ENCODE measurements at places on chromosomes 1 and 21. TPM values are rescaled to one million over a fixed set of nuclear protein-coding genes. Genes with fewer than 3 reads are reported as not detected.
A peak's percentile ranks its signal among the peaks of the same experiment; 100 is the strongest.

Gene PRELP
- total RNA-seq = not detected

GRCh38 chr21:29233256-29233546, 65.5 kb upstream of the BACH1 start:
- H3K4me3 ChIP-seq = no peak overlapping the region
- peaks cover 43% of the 10 kb centered on the region for H3K4me1 ChIP-seq

DNA sequence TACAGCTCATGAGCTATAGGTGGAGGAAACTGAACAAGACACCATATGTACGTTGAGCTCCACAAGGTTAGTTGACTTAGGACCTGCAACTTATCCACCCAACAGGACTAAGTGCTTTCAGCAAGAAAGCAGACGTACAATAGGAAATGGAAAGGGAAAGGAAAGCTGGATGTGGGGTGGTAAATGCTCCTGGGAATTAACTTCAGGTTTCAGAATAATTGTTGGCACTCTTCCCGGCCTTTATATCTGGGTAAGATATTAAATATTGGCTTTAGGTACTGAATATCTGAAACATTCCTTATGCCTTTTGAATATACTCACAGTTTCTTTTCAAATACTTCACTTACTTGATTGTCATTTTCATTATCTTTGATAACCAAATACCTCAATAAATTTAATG, 36.3 kb downstream of the GLMN start:
- no peaks in the 10 kb centered on the region for H3K27me3 ChIP-seq
- peaks cover 12% of the 10 kb centered on the region for H3K36me3 ChIP-seq
- DNase-seq = no peak
- no peak overlapping the region for H3K27ac ChIP-seq
- no peak overlapping the region for H3K4me3 ChIP-seq
- H3K4me1 ChIP-seq = no peaks in the 10 kb centered on the region

Gene LMX1A
- not detected for total RNA-seq

Gene IVL
- total RNA-seq = not detected

Gene FCRL5
- not detected for total RNA-seq

Gene GJB3
- not detected for total RNA-seq

Gene SPATA45
- total RNA-seq = not detected

GRCh38 chr1:58812926-58813325, 29.1 kb upstream of the JUN start:
- H3K36me3 ChIP-seq = no peaks in the 10 kb centered on the region
- no peak for DNase-seq
- H3K4me1 ChIP-seq = peaks cover 13% of the 10 kb centered on the region
- no peaks in the 10 kb centered on the region for H3K27me3 ChIP-seq
- no peak overlapping the region for H3K27ac ChIP-seq
- no peak overlapping the region for H3K4me3 ChIP-seq

DNA sequence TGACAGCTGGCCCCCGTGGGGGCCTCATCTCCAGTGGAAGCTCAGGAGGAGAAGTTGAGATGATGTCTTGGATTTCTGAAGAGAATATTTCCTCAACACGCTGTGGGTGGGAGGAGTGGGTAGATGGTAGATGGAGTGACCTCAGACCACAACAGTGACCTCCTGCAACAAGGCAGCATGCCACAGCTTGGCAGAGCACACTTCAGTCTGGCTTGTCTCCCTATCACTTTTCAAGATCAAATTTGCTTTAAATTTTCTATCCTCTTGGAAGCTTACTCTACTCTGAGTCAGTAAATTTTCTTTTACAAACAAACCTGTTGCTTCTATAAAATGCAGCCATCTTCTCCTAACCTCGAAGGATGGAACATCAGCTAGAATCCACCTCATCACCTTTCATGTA, 59.7 kb downstream of the NTPCR start:
- no peaks in the 10 kb centered on the region for H3K4me1 ChIP-seq
- DNase-seq = no peak
- no peaks in the 10 kb centered on the region for H3K27me3 ChIP-seq
- no peak overlapping the region for H3K27ac ChIP-seq
- no peaks in the 10 kb centered on the region for H3K36me3 ChIP-seq
- no peak overlapping the region for H3K4me3 ChIP-seq

DNA sequence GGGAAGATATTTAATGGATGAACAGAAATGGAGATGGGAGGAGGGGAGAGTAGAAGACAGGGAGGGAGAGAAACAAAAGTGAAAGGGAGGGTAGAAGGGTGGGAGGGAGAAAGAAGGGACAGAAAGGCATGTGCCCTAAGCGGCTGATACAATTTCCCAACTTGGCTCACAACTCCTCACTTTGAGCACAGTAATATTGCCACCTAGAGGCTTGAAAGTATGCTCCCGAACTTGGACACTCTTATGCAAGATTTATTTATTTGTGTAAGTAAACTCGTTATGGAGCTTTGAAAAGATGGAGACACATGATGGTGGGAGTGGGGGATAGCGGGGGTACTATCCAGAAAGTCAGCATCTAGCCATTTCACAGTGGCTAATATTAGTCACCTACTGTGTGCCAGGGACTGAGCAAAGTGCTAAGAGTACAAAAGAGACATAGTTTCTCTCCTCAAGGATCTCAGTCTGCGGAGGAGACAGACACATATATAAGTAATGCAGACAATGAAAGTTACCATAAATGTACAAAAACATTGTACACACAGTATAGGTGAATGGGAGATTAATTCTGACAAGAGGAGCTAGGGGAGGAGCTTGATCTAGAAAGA, 189.7 kb downstream of the SEC16B start:
- H3K4me1 ChIP-seq = peaks cover 34% of the 10 kb centered on the region
- peak overlapping the region; percentile 81 for H3K27ac ChIP-seq
- no peaks in the 10 kb centered on the region for H3K36me3 ChIP-seq

GRCh38 chr1:4853904-4854303, 199.5 kb downstream of the AJAP1 start:
- no peak overlapping the region for H3K27ac ChIP-seq
- H3K4me1 ChIP-seq = no peaks in the 10 kb centered on the region
- no peaks in the 10 kb centered on the region for H3K36me3 ChIP-seq
- no peaks in the 10 kb centered on the region for H3K27me3 ChIP-seq
- DNase-seq = no peak
- no peak overlapping the region for H3K4me3 ChIP-seq

GRCh38 chr1:38444770-38445442, 398.3 kb upstream of the POU3F1 start:
- H3K36me3 ChIP-seq = no peaks in the 10 kb centered on the region
- DNase-seq = no peak
- no peaks in the 10 kb centered on the region for H3K27me3 ChIP-seq
- H3K4me3 ChIP-seq = no peak overlapping the region
- H3K4me1 ChIP-seq = no peaks in the 10 kb centered on the region
- H3K27ac ChIP-seq = no peak overlapping the region

- no peaks in the 10 kb centered on the region for H3K4me1 ChIP-seq
- H3K4me3 ChIP-seq = no peak overlapping the region
- H3K36me3 ChIP-seq = peaks cover 91% of the 10 kb centered on the region
- no peak overlapping the region for H3K27ac ChIP-seq
- H3K27me3 ChIP-seq = no peaks in the 10 kb centered on the region
- no peak for DNase-seq
Observed at GRCh38 chr1:36176106-36176949, 20.4 kb downstream of the MAP7D1 start.

- DNase-seq = no peak
- no peak overlapping the region for H3K4me3 ChIP-seq
- H3K36me3 ChIP-seq = no peaks in the 10 kb centered on the region
- H3K4me1 ChIP-seq = no peaks in the 10 kb centered on the region
- H3K27ac ChIP-seq = no peak overlapping the region
Observed at GRCh38 chr1:239389703-239390102, 3.3 kb downstream of the CHRM3 start.

GRCh38 chr1:6538956-6539355, 15.4 kb downstream of the NOL9 start:
- H3K4me3 ChIP-seq = no peak overlapping the region
- H3K27ac ChIP-seq = no peak overlapping the region
- no peaks in the 10 kb centered on the region for H3K27me3 ChIP-seq
- no peak for DNase-seq
- peaks cover 18% of the 10 kb centered on the region for H3K36me3 ChIP-seq
- no peaks in the 10 kb centered on the region for H3K4me1 ChIP-seq

Gene TRAF3IP3
- 1.6 TPM for total RNA-seq

- no peak for DNase-seq
- no peaks in the 10 kb centered on the region for H3K27me3 ChIP-seq
- H3K4me3 ChIP-seq = no peak overlapping the region
- H3K36me3 ChIP-seq = no peaks in the 10 kb centered on the region
- no peak overlapping the region for H3K27ac ChIP-seq
Observed at GRCh38 chr1:23865543-23865930, 2.6 kb downstream of the FUCA1 start.

- DNase-seq = no peak
- no peak overlapping the region for H3K27ac ChIP-seq
- no peaks in the 10 kb centered on the region for H3K27me3 ChIP-seq
- H3K36me3 ChIP-seq = peaks cover 97% of the 10 kb centered on the region
- H3K4me3 ChIP-seq = no peak overlapping the region
- H3K4me1 ChIP-seq = no peaks in the 10 kb centered on the region
Observed at GRCh38 chr1:41009466-41009865, 12.1 kb downstream of the SLFNL1 start.

GRCh38 chr1:175690298-175690697, 53.1 kb downstream of the TNR start:
- no peaks in the 10 kb centered on the region for H3K4me1 ChIP-seq
- H3K27ac ChIP-seq = no peak overlapping the region
- H3K27me3 ChIP-seq = peaks cover 1% of the 10 kb centered on the region
- no peak overlapping the region for H3K4me3 ChIP-seq
- H3K36me3 ChIP-seq = no peaks in the 10 kb centered on the region

- no peak overlapping the region for H3K4me3 ChIP-seq
- H3K27ac ChIP-seq = no peak overlapping the region
- H3K27me3 ChIP-seq = no peaks in the 10 kb centered on the region
- no peak for DNase-seq
- H3K4me1 ChIP-seq = peaks cover 14% of the 10 kb centered on the region
- no peaks in the 10 kb centered on the region for H3K36me3 ChIP-seq
Observed at GRCh38 chr1:244276646-244277045, 175.1 kb downstream of the ADSS2 start.

DNA sequence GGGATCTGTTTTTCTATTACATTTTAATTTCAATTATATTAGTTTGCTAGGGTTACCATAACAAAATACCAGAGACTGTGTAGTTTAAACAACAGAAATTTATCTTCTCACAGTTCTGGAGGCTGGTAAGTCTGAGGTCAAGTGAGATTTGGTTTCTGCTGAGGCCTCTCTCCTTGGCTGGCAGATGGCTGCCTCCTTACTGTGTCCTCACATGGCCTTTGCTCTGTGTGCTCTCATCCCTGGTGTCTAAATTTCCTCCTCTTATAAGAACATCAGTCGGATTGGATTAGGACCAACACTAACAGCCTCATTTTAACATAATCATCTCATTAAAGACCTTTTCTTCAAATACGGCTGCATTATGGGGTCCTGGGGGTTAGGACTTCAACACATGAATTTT, 195.2 kb upstream of the CHODL start:
- H3K4me1 ChIP-seq = no peaks in the 10 kb centered on the region
- no peak for DNase-seq
- H3K27me3 ChIP-seq = no peaks in the 10 kb centered on the region
- no peaks in the 10 kb centered on the region for H3K36me3 ChIP-seq

Gene PRKAB2
- 15.0 TPM for total RNA-seq

DNA sequence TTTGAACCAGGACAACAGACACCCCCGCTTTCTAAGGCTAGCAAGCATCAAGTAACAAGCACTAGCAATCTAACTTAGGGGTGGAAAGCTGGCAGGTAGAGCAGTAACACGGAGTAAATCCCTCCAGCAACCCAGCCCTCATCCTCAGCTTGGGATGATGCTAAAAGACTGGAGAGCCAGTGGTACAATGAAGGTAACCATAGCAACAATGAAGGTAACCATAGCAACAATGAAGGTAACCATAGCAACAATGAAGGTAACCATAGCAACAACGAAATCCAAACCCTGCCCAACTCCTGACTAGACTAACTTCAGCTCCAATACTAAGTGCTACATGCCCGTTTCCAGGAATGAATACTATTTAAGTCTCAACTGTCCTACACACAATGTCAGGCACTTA, 22.2 kb upstream of the EIF4G3 start:
- DNase-seq = no peak
- no peaks in the 10 kb centered on the region for H3K27me3 ChIP-seq
- H3K27ac ChIP-seq = no peak overlapping the region
- H3K36me3 ChIP-seq = no peaks in the 10 kb centered on the region
- no peak overlapping the region for H3K4me3 ChIP-seq
- H3K4me1 ChIP-seq = no peaks in the 10 kb centered on the region

- H3K27ac ChIP-seq = no peak overlapping the region
- no peak for DNase-seq
- no peak overlapping the region for H3K4me3 ChIP-seq
- H3K27me3 ChIP-seq = peaks cover 23% of the 10 kb centered on the region
Observed at GRCh38 chr1:209428241-209428921, 155.1 kb upstream of the CAMK1G start.

DNA sequence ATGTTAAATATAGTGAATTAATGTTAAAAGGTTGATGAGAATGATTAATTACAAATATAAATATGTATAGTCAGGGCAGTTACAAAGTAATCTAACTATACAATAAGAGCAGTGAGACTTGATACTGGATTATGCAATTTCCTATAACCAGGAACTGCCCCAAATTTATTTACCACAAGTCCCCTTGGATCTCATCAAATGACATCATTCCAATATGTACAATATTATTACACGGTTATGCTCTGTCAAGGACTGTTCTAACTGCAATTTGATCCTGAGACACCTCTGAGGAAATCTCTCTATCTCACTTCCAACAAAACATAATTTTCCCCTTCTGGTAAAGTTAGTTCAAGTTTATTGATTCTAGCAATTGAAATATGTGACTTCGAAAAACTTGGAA, 917.6 kb downstream of the NCAM2 start:
- no peaks in the 10 kb centered on the region for H3K27me3 ChIP-seq
- no peak overlapping the region for H3K4me3 ChIP-seq

- no peak overlapping the region for H3K4me3 ChIP-seq
- H3K27ac ChIP-seq = no peak overlapping the region
- no peak for DNase-seq
- no peaks in the 10 kb centered on the region for H3K4me1 ChIP-seq
Observed at GRCh38 chr1:65425697-65426096, 5.2 kb downstream of the LEPR start.

Gene PARK7
- total RNA-seq = 352 TPM

Gene SLC25A34
- total RNA-seq = 3.2 TPM

DNA sequence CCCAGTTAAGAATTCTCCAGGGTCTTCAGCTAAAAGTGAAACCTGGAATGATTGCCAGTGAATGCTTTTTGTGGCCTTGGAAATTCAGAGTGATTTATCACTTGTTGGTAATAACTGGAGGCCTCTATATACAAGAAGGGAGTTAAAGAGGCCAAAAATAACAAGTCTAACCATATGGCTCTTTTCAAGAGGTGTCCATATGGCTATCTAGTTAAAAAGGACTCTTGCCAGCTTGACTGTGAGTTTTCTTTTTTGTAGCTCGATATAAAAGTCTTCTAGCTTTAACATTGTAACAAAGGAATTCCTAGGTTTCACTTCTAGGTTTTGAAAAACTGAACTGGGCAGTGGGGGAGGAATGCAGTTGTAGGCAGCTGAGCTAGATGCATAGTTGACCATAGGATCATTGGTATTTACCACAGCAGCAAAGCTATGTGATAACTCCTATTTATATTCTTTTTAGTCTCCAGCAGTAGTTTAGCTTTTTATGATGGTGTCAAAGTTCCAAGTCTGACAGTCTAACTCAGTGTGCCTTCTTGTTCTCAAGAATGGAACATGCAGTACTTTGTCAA, 44.4 kb downstream of the CACHD1 start:
- H3K27ac ChIP-seq = peak overlapping the region; percentile 11
- no peak for DNase-seq
- H3K4me1 ChIP-seq = peaks cover 54% of the 10 kb centered on the region
- no peaks in the 10 kb centered on the region for H3K27me3 ChIP-seq
- no peak overlapping the region for H3K4me3 ChIP-seq

Gene PLEKHA6
- total RNA-seq = 0.70 TPM

Gene KLHDC9
- total RNA-seq = 4.8 TPM

Measured in A673 (cell line).